CD8-positive, alpha-beta memory T cell (primary cell): ENCODE measurements at places on chromosomes 11 and 22.

- no peak for DNase-seq
These were observed 121.8 kb upstream of the POU2AF2 start for GRCh38 chr11:111123463-111124398.

DNA sequence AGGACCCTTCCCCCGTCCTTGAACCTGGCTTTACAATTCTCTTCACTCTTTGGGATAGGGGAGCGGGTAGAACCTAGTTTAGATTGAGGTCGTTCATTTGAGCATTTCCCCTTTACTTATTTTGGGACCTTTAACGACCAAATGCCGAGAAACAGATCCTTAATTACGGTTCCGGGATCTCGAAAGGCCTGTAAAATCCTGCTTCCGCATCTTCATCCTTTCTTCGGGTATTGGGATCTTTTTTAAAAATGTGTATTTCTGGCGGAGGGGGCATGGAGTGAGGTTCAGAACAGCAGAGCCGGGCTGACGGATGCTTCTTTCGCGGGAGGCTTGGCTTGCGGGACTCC lies 395 bp upstream of the HIPK3 start:
- no peak for DNase-seq

GRCh38 chr11:46725338-46726205 lies 6.6 kb downstream of the F2 start:
- DNase-seq, result no peak

GRCh38 chr11:72808331-72808798 lies 5.8 kb upstream of the ATG16L2 start:
- DNase-seq, result no peak

DNA sequence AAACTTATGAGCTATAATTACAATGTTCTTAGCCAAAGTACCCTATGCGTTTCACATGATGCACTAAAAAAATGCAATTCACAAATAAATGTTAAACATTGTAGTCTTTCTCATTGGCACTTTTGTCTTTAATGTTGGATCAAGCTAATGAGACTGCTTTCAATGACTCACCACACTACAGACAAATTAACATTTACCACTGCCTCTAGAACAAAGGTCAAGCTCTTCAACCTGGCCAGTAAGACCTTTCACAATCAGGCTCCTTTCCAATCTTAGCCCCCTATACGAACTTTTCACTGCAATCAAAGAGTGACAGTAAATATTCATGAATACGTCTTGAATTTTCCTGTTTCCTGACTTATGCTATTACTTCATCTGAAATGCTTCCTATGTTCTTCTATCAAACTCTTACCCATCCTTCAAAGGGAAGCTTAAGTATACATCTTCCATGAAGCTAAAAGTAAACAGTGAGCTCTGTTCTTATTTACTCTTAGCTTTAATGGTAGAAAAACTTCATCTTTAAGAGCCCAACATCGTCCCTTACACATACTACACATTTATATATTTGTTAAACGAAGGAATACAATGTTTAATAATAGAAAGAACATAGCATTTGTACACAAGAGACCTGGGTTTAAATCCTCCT lies 326.6 kb upstream of the PITPNB start:
- DNase-seq, result no peak

- DNase-seq, result no peak
These were observed 136.0 kb downstream of the LRRC4C start for GRCh38 chr11:41323446-41323845.

GRCh38 chr11:115911613-115912346 lies 407.6 kb upstream of the CADM1 start:
- DNase-seq, result no peak

- DNase-seq, result no peak
These were observed 20.1 kb downstream of the CELSR1 start for GRCh38 chr22:46517255-46517761.

- DNase-seq, result peak; percentile 8
These were observed 19.4 kb upstream of the TSKU start for GRCh38 chr11:76763573-76764346.

DNA sequence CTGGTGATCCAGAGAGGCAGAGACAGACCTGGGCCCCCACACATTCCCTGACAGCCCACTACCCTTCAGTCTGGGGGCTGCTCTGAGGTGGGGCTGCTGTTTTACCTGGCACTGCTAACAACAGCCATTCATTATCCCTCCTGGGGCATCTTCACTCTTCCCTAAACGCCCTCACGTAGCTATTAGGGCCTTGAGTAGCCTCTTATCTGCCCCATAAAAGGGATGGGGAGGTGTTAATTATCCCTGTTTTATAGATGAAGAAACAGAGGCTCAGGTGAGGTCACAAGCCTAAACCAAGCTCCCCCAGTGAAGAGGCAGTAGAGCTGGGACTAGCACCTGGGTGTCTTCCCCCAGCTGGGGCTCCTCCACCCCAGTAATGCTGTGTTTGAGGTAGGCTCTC lies 79.5 kb downstream of the KIAA1671 start:
- DNase-seq, result no peak

DNA sequence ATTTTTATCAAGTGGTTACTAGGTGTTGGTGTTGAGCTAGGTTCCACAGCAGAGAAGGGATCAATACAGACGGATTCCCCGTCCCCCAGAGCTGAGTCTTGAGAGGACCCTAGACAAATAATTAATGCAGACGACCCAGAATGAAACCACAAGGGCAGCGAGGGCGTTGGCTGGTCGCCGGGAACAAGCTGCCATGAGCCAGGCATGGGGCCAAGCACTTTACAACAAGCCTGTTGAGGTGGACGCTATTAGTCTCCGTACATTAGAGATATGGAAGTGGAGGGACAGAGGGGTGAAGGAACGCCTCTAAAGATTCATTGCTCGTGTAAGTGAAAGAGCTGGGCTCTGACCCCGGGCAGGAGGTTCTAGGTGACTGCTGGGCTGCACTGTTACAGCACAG lies 77.1 kb upstream of the EIF3D start:
- DNase-seq, result no peak

GRCh38 chr11:78046486-78046854 lies 17.2 kb upstream of the THRSP start:
- DNase-seq, result no peak

GRCh38 chr11:122814401-122814800 lies 23.9 kb upstream of the CRTAM start:
- no peak for DNase-seq

GRCh38 chr11:114398303-114398920 lies 1.9 kb downstream of the C11orf71 start:
- DNase-seq, result no peak

GRCh38 chr22:35258191-35258988 lies 1.1 kb downstream of the HMGXB4 start:
- peak; percentile 45 for DNase-seq

GRCh38 chr11:119423509-119424254 lies 710 bp upstream of the THY1 start:
- DNase-seq, result no peak

DNA sequence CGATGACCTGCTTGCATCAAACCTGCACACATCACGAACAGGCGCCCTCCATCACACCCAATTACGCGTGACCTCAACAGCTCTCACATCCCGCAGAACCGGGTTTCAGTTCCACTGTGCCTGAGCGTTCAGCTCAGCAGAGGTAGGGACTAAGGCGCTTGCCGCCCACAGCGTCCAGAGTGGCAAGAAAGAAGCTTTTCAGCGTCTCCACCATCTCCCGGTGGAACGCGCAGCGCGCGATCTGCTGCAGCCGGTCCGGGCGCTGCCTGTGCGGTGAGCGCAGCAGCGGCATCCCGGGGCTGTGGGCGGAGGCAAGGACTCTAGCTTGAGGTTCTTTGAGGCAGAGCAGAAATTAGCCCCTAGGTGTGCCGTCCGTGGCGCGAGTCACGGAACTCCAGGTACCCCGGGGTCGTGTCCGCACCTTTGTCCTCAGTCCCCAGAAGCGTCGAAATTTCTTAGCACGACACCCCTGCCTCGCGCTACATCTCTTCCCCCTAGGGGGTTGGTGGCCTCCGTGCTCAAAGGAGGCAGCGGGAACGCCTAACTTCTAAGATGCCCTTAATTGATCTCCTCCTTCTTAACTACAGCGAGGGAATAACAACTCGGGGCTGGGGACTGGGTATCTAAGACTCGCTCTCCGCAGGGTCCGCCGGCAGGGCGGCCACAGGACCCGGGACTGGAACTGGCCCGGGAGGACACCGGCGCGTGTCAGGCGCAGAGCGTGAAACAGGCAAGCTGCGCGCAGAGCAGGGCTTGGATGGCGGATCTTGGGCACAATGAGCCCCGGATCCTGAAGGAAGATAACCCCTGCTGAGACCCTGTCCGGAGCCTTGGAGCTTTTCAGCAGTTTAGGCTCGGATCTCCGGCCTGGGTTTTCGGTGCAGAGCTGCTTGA lies 1.7 kb upstream of the CALCA start:
- peak; percentile 4 for DNase-seq

GRCh38 chr11:92391364-92391763 lies 166.7 kb downstream of the FAT3 start:
- DNase-seq, result no peak

- no peak for DNase-seq
These were observed 705 bp downstream of the PTPRJ start for GRCh38 chr11:47980907-47981621.

DNA sequence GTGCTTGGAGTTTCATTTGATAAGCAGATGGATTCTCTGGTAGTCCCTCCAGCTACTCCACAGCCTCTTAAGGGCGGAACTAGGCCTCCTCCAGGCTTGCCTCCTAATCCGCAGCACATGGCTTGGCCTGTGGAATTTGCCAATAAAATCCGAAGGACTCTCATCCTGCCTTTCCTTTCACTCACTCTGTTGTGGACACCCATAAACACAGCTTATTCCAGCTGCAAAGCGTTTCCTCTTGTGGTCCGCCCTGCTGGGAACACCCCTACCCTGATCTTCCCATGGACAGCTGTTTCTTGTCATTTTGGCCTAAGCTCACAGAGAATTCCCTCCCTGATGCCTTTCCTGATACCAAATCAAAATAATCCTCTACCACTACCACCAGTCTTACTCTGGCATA lies 546.2 kb downstream of the NTM start:
- no peak for DNase-seq

- DNase-seq, result no peak
These were observed 106.7 kb upstream of the ASPHD2 start for GRCh38 chr22:26322179-26322905.

DNA sequence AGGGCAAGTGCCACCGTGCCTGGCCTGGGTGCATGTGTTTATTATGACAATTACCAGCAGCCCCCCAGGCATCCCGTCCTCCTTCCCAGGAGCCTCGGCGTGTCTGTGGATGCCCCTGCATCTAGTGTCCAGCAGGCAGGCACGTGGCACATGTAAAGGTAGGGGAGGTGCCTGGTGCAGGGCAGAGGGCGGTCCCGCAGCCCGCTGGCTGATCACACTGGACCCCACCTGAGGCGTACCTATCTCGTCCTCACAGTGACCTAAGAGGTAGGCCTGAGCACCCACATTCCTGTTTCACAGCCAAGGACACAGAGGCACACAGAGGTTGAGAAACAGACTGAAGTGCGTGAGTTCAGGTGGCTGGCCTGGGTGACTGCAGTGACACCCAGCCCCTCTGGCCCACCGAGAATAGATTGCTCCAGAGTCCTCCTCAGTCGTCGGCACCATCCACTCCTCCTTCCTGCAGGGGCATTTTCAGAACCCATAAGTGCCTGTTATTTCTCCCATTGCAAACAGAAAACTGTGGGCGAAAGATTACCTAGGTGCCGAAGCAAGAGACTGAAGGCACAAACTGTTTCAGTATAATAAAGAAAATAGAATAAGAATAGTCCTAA lies 3.0 kb upstream of the PHRF1 start:
- DNase-seq, result no peak

DNA sequence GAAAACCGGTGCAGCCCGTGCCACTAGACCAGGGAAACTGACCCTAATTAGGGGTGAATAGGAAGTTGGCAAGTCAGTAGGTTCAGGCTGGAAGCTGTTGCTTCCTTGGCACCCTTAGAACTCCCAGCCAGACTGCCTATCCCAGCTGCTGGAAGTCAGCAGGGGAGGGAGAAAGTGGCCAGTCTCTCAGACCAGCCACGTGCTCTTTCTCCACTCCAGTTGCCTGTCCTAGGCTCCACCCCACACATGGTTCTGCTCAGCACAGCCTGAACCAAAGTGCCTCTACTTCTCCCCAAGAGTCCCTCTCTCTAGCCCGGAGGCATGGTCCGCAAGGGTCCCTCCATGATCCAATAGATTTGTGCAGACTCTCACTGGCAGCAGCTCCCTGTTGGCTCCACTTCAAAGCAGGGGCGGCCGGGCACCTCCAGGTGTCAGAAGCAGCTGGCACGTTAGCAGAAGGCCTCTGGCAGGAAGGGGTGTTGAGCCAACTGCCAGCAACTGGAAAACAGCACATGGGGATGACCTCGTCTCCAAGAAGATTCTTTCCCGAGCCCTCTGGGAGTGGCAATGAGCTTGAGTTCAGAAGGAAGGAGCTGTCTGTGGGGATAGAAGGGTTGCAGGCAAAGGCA lies 27.7 kb downstream of the ARFGAP2 start:
- no peak for DNase-seq
